Fibroblast of skin of left quadriceps (primary cell): ENCODE measurements at places on chromosomes 5 and 9.

- DNase-seq, result peak; percentile 47
Measured at GRCh38 chr5:129771058-129771838, 23.4 kb downstream of the MINAR2 start.

DNA sequence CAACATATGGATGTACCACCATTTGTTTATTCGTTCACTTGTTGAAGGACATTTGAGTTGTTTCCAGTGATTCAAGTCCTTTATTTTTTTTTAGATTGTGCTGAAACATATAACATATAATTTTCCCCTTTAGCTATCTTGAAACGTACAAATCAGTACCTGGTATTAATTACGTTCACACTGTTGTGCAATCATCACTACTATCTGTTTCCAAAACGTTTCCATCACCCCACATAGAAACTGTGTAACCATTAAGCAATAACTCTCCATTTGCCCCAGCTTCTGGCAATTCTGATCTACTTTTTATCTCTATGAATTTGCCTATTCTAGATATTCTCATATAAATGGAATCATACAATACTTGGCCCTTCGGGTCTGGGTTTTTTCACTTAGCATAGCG is 116.0 kb downstream of the FGF1 start:
- no peak for DNase-seq

DNA sequence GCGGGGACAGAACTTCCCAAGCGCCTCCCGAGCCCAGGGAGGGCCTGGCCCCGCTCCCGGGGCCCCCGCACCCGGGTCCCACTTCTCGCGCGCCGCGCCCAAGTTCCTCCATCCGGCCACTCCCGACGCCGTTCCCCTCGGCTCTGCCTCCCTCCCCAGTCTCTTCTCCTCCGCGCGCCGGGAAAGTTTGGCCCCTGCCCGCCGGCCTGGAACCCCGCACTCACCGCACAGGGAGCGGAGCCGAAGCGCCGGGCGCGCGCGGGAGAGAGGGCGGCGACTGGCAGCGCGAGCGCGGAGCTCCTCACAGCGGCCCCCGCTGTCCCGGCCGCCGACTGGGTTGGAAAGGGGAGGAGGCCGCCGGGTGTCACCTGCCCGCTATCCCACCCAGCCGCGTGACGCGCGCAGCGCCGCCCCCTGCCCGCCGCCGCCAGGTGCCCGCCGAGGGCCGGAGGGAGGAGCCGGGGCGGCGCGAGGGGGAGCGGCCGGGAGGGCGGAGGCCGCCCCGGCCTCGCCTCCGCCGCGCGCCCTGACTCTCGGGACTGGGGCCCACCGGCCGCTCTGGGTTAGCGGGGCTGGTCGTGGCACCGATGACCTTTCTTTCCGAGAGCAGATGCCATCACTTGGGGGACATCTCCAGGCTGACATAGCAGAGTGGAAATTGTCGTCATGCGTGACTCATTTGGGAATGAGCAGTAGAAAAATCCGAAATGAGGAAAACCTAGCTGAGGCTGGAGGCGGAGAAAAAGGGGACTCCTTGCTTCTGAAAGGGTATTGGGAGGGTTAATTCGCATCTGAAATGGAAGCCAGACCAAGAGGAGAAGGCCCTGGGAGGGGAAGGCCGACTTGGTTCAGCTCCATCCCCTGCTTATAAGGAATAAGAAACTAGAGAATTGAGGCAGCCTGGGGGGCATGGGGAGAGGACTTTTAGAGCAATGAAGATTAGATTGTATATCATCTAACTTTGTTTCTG is at the start of gene ELOVL7:
Gene ELOVL7 (minus strand): TSS at position 334 of the 970 bp plus-strand sequence. CDS start 56,872 bp downstream, outside the sequence.
- DNase-seq, result no peak

DNA sequence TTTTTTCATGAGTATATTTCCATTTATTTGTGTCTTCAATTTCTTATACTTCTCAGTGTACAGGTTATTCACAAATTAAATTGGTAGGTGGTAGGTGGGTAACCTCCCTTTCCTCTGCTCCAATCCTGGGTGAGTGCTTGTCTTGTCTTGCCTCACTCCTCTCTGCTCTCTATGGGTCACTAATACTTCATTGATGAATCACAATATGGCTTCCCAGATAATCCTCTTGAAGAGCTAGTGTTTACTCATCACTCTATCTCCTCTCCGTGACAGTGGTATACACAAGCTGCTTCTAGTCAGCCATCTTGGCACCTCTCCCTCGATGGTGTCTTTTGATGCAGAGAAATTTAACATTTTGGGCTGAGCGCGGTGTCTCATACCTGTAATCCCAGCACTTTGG is 331.8 kb upstream of the NMUR2 start:
- DNase-seq, result no peak

- no peak for DNase-seq
Measured at GRCh38 chr9:121206516-121207370, 5.1 kb upstream of the RAB14 start.

GRCh38 chr5:55305345-55305744 is 2.1 kb downstream of the DHX29 start:
- no peak for DNase-seq

DNA sequence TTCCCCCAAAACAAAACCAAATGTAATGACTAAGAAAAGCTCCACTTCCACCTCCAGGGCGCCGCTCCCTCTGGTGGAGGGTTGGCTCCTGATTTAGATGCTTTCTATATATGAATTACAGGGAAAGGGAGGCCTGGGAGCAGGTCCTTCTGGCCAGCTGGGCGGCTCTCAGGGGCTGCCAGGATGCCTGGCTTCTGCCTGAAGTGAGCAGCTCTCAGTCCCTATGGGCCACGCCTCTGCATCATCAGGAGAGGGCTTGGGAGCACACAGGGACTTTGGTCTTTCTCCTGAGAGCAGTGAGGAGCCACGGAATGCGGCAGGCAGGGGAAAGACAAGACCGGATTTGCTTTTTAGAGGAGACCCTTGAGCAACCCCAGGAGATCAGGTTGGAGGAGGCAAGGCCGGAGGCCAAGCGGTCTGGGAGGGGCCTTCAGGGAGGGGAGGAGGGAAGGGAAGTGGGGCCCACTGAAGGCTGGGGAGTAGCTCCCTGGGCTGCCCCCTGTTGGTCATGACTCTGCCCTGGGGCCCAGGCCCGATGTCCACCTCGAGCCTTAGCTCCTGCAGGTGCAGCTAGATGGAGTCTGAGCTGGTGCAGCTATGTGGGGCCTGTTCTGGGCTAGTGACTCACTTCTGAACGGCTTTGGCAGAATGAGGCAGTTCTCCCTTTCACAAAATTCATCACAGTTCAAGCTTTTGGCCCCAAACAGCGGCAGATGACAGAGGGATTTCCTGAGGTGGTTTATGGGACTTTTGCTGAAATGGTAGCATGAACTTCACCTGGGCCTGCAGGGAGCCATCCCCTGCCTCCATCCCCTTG is 11.3 kb upstream of the GRHPR start:
- DNase-seq, result no peak

- no peak for DNase-seq
Measured at GRCh38 chr5:151326266-151326665, 21.1 kb downstream of the SLC36A2 start.

GRCh38 chr5:101390151-101390908 is 487.2 kb upstream of the ST8SIA4 start:
- peak; percentile 33 for DNase-seq

GRCh38 chr5:63928451-63928850 is 33.8 kb downstream of the HTR1A start:
- DNase-seq, result no peak

- no peak for DNase-seq
Measured at GRCh38 chr9:136728548-136729123, 14.1 kb downstream of the LCN10 start.

GRCh38 chr9:11742471-11742870 is 950.7 kb upstream of the TYRP1 start:
- DNase-seq, result no peak

DNA sequence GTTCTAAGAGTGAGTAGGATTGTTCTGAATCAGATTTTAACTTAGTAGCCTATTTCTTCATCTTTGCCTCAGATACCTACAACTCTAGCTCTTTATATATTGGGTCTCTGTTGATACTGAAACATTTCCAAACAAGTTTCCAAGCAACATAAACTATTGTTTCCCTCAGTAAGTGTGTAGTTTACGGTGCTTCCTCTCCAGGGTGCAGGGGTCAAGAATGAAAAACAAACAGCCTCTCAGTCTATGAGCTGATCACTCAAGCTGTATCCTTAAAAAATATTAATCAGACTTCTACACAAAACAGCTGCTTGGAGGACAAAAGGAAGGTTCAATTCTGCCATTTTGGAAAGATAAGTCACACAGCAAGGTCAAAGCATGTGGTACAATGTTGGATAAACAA is 75.0 kb downstream of the ADAMTS12 start:
- DNase-seq, result no peak

GRCh38 chr5:10682801-10683525 is 78.1 kb downstream of the DAP start:
- no peak for DNase-seq

- no peak for DNase-seq
Measured at GRCh38 chr5:64003966-64004365, 41.7 kb upstream of the HTR1A start.

DNA sequence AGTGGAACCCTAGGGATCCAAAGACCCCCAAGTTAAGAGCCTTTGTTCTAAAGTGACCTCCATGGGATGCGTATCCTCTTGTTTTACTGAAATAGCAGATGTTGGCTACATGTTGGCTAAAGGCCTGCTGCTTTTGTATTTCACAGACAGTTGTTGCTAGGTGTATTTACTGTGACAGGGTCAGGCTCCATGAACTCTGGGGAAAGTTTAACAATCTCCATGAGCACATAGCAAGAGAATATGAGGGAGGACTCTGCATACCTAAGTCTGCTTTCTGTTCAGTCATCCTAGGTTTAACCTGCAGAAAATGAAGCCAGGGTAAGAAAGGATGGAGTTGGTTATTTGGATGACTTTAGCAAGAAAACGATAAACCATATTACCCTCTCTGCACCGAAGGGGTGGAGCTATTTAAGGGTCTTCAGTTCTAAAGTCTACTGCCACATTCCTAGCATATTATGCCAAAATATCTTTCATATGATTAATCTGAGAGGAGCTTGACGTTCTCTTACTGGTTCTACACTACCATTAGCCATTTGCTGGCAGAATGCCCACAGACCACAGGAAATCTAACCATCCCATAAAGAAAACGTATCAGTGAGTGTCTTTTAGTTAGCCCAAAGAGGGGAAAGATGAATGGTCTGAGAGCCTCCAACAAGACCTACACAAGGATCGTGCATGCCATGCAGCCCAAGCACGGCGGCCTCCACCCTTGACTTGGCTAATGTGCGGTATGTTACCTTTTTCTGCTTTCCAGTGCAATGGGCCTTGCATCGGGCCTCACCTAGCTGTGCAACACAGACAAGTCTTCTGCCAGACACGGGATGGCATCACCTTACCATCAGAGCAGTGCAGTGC is 127.8 kb downstream of the SAXO1 start:
- peak; percentile 68 for DNase-seq

DNA sequence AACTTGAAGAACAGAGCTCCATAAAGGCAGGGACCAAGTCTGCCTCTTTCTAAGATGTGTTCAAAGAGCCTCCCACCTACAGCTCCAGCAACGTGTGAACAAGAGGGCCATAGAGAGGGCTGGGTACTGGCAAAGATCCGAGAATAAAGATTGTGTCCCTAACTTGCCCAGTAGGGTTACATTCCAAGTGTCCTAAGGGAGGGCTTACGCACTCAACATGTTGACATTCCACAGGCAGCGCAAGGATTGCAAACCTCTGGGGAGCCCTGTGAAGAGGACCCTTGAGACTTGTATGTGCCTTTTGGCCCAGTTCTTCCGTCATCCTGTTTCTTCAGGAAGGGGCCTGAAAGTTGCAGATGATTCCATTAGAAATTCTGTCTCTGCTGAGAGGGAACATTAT is 48.2 kb upstream of the ENTREP1 start:
- no peak for DNase-seq

GRCh38 chr5:150163547-150164059 is 3.0 kb upstream of the CDX1 start:
- no peak for DNase-seq

- DNase-seq, result peak; percentile 55
Measured at GRCh38 chr9:127214421-127215267, 49.9 kb upstream of the GARNL3 start.

GRCh38 chr9:126621919-126622735 is 8.4 kb downstream of the LMX1B start:
- DNase-seq, result no peak

DNA sequence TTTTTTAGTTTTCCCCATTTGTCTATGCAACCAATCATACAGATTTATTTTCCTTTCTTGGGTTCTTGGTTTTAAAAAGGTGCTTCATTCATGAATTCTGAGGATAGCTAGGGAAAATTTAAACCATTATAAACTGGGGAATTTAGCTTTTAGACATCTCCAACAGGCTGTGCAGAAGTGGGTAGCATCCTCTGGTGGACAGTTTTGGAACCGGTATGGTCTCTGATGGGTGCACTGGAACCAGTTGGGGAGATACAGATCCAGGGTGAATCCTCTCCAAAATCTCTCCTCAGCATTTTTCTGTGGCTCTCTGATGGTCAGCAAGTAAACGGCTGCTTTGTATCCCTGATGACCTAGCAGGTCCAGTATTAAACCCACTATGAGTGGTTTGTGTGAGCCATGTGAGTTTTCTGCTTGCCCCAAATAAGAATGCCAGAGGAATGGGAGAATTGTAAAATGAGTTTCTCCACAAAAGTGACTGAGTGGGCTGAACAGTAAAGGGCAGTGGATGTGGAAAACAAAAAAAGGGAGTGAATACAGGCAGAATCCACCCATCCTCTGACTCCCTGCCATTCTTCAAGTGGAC is 9.1 kb upstream of the DNAJC25 start:
- DNase-seq, result no peak

DNA sequence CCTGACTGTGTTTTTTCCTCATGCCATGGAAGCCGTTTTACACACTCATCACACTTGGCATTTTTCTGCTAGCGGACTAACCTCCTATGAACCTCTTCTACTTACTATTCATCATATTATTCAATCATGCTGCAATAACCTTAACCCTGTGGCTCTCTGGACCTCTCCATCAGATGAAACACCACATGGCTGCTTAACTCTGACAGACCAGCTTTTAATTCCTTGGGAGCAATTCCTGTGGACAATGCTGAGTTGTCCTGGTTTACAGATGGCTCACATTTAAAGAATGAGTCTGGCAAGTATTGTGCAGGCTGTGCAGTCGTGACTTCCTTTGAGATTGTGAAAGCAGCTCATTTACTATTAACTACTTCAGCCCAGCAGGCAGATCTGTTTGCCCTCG is 9.0 kb downstream of the OR1J1 start:
- DNase-seq, result no peak

DNA sequence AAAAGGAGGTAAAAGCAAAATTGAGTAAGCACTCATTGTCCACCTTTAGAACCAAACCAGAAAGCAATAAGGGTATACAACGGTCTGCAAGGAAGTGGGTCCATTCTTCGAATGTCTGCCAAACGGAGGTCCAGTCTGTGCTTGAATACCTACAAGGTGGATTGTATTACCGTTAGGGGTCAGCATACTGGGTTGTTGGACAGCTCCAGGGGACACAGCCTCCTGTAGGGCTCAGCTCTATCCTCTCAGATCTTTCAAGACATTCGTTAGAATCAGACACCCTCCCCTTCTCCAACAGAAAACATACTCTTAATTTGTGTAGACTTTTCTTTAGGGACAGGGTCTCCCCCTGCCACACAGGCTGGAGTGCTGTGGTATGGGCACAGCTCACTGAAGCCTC is 5.5 kb downstream of the ASTN2 start:
- no peak for DNase-seq
